DND-41 (cell line): ENCODE measurements at places on chromosomes 2 and 18.

- no peaks in the 10 kb centered on the region for H3K4me1 ChIP-seq
- no peak overlapping the region for H3K27ac ChIP-seq
- H3K36me3 ChIP-seq = no peaks in the 10 kb centered on the region
- H3K4me3 ChIP-seq = no peak overlapping the region
- no peaks in the 10 kb centered on the region for H3K27me3 ChIP-seq
- DNase-seq = no peak
Observed at GRCh38 chr2:100252811-100253698, 69.2 kb downstream of the LONRF2 start.

DNA sequence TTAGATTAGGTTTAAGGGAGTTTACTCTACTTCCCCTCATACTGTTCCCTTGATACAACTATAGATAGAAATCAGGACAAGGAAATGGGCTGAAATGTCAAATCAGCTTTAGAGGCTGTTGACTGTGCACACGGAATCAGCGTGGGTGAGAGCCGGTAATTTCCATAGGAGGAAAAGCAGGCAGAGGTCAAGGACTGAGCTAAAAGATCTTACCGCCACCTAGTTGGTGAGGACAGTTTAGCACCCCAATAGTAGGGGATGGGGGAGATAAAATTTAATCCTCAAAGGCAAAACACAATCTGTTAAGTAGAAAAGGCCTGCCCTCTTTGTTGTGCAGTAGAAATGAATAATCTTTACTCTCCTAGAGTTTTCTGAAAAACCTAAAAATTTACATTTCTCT lies 1154.5 kb upstream of the CHAC2 start:
- no peak overlapping the region for H3K4me3 ChIP-seq
- no peak for DNase-seq
- no peak overlapping the region for H3K27ac ChIP-seq
- H3K36me3 ChIP-seq = no peaks in the 10 kb centered on the region
- no peaks in the 10 kb centered on the region for H3K27me3 ChIP-seq

GRCh38 chr2:203707530-203707929 lies 1.1 kb downstream of the CD28 start:
- H3K4me3 ChIP-seq = no peak overlapping the region
- no peak for DNase-seq
- H3K36me3 ChIP-seq = no peaks in the 10 kb centered on the region
- peaks cover 70% of the 10 kb centered on the region for H3K4me1 ChIP-seq
- H3K27me3 ChIP-seq = no peaks in the 10 kb centered on the region

DNA sequence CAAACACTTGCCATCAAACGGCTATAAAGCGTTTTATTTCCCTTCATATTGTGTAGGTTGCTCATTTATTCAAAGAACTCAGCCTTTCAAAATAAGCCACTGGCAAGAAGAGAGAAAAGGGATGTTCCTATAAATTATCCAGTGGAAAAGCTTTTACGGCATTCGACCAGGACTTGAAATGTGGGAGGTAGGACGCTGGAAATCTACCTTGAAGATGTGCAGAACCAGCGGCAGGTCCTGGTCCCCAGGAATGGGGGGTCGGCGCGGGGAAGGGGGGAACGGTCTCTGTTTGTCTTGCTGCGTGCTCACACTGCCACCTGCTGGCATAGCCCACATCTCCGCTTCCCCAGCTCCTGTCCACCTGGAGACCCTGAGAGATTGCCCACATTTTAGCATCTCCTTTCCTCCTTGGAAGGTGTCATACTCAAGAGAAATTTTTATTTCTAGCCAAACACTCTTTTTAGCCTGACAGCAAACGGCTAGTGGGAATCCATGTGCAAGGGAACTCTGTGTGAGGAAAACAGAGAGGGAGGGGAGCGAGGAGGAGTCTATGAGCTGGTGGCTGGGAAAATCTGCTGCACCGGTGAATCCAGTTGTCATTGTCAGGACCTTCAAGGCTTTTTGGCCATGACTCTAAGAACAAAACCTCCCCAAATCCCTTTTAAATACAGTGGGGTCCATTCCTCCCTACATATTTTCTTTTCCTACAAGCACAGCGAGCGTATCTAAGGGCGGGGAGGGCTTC lies 349.0 kb upstream of the PKDCC start:
- H3K27ac ChIP-seq = no peak overlapping the region
- H3K27me3 ChIP-seq = no peaks in the 10 kb centered on the region
- no peaks in the 10 kb centered on the region for H3K36me3 ChIP-seq
- 0 out of 2 replicates have a peak, but pooled peaks cover 6% of the 10 kb centered on the region for H3K4me1 ChIP-seq

- no peaks in the 10 kb centered on the region for H3K36me3 ChIP-seq
- peaks cover 23% of the 10 kb centered on the region for H3K27me3 ChIP-seq
- no peak overlapping the region for H3K4me3 ChIP-seq
- no peaks in the 10 kb centered on the region for H3K4me1 ChIP-seq
- H3K27ac ChIP-seq = no peak overlapping the region
- no peak for DNase-seq
Observed at GRCh38 chr18:50753311-50753710, 66.5 kb downstream of the MRO start.
